ENCODE measurements at places on chromosomes 5 and 9.

- DNase-seq: no peak
Measured at GRCh38 chr5:93100976-93101375, 480.0 kb downstream of the NR2F1-AS1 start.

GRCh38 chr9:88932766-88933165 lies 58.5 kb upstream of the S1PR3 start:
- DNase-seq: peak; percentile 66

DNA sequence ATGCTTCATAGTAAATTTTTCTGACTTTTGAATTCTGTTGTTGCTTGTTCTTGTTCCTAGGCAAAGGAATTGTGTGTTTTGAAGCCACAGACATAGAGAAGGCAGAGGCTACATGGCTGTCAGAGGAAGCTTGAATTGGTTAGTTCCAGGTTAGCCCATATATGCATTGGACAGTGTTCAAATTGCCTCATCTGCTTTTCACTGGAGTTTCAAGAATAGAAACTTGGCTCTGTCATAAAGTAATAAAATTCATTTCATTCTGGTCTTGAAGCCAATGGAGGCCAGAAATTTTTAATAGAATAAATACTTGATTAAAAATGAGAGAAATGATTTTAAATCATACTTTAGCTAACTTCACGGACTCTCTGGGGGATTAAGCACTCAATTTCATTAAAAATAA lies 178.0 kb downstream of the YIPF5 start:
- DNase-seq: no peak

DNA sequence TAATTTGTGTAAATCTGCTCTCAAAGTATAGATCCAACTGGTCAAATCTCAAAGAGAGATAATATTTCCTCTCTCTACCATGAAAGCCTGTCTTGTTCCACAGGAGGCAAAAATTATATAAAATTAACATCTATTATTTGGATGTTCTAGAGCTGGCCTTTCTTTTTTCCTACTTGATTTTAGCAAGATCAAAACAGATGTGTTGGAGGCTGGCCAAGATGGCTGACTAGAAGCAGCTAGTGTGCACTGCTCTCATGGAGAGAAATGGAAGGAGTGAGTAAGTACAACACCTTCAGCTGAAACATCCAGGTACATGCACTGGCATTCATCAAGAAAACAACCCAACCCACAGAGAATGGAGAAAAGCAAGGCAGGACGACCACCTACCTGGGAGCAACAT lies 298.6 kb upstream of the SLC24A2 start:
- no peak for DNase-seq

- peak; percentile 96 for DNase-seq
Measured at GRCh38 chr9:120383611-120383998, 196.4 kb downstream of the CDK5RAP2 start.

GRCh38 chr9:88045686-88046085 lies 71.4 kb upstream of the CDK20 start:
- no peak for DNase-seq

DNA sequence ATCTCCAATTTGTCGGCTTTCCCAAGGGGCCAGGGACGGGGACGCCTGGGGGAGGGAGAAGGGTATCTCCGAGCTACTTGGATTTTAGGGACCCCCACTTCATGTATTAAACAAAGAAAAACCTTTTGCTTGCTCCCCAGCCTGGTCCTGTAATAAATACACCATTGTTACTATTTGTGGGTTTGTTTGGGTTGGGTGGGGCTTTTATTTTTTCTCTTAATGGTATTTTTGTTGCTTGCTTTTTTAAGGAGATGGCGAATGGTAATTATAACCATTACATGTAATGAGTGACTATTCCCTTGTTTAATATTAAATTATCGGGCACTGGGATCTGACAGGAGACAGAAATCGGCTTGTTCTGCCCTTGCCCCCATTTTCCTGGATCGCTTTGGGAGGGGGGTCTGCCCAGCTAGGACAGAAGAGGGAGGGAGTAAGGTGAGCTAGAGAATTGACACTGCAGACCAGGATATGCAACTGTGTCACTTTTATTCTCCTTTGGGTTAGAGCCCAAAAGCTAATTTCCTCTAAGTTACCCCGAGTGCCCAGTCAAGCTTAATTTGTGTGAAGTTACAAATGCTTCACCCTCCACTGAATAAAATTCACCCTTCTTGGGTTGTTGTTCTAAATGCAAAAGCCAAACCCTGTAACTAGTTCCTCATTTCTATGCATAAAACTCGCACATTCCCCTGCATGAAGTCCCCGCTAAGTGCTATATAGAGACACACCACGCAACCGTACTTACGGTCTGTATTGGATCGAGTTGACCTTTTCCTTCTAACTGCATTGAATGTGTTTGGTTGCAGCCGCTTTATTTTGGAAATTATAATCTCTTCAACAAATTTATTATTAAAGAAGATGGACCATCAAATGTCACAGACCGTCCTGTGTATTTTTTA lies 1.6 kb upstream of the ZNF608 start:
- DNase-seq: peak; percentile 87

- DNase-seq: no peak
Measured at GRCh38 chr5:68329554-68330255, 114.1 kb downstream of the PIK3R1 start.

DNA sequence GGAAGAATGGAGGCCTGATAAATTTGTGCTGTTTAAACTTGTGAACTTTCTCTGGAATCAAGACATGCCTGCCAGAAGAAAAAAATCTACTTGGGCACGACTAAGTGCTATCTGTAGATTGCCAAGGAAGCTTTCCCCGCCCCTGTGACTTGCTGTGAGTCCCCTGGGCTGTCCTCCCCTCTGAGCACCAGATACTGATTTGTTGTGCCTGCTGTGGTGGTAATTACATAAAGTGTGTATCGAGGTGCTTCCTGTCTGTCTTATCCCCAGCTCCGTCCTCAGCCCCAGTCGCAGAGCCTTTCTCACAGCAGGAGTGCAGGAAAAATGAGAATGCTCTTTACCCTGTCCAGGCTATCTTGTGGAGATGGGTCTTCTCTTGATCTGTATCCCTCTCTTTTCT lies 53.9 kb downstream of the TRIO start:
- peak; percentile 83 for DNase-seq
